ENCODE measurements at places on chromosomes 1 and 21.

DNA sequence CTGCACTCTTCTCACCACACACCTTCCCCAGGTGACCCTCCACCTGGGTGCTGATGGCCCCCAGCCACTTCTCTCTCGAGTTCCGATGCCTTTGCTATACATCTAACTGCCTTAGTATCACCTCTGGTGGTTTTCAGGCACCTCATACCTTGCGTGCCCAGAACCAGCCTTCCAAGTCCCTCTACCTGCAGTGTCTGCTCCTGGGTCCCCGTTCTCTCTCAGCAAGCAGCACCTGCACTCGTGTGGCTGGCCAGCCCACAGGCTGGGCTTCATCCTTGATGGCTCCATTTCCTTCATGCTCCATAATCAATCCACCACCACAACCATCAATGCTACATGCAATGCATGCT lies 49.2 kb upstream of the EDN2 start:
- no peak for DNase-seq

DNA sequence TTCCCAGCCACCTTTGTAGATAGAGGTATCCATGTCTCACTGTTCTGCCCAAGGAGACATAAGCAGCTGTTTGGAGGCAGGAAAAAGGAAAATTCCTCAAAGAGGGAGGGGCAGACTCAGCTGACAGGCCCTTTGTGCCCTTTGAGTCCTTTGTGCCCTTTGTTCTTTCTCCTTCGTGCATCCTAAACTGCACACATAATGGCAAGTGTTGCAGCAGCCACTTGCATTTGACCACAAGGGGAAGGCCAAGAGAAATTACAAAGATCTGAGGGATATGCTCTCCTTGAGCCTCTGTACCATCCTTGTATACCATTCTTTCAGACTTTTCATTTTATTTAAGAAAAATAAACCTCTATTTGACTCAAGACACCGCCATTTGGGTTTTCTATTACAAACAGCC lies 71.8 kb upstream of the PKN2 start:
- no peak for DNase-seq

GRCh38 chr1:95496307-95496706 lies 262.3 kb downstream of the RWDD3 start:
- no peak for DNase-seq

GRCh38 chr1:158943059-158943458 lies 11.7 kb downstream of the PYHIN1 start:
- DNase-seq: no peak

DNA sequence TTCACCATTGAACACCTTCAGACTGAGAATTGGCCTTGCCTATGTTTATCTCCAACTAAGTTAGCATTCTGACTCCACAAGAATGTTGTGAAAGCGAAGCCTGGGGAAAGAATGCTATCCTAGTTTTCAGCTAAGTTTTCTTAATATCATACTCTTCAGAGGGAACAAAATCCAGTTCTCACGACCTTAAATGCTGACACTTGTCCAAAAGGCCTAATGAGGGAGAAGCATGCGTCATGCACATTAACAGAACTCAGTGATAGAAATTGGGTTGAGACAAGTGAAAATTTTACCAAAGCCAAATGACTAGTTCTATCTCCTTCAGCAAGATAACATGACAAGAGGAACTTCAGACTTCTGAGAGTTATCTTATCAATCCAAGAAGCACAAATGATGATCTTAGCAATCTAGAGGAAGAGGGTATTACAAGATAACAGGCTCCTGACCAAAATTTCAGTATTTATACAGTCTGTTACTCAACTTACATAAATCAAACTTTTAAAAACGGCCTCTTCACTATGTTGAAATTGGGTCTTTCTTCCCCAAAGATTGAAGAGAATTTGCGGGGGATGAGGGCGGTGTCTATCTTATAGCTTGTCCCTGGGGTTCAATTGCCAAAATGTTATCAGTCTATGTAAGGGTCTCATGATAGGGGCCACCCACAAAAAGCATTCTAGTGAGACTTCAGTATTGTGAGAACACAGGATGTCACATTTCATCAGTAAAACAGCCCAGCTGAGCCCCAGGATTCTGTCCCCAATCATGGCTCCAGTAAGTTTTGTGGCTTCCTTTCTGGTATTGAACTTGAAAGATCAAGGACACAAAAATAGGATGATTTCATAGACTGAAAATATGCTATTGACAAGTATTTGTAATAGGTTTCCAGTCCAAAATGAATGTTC lies 26.5 kb upstream of the SLC45A3 start:
- no peak for DNase-seq

DNA sequence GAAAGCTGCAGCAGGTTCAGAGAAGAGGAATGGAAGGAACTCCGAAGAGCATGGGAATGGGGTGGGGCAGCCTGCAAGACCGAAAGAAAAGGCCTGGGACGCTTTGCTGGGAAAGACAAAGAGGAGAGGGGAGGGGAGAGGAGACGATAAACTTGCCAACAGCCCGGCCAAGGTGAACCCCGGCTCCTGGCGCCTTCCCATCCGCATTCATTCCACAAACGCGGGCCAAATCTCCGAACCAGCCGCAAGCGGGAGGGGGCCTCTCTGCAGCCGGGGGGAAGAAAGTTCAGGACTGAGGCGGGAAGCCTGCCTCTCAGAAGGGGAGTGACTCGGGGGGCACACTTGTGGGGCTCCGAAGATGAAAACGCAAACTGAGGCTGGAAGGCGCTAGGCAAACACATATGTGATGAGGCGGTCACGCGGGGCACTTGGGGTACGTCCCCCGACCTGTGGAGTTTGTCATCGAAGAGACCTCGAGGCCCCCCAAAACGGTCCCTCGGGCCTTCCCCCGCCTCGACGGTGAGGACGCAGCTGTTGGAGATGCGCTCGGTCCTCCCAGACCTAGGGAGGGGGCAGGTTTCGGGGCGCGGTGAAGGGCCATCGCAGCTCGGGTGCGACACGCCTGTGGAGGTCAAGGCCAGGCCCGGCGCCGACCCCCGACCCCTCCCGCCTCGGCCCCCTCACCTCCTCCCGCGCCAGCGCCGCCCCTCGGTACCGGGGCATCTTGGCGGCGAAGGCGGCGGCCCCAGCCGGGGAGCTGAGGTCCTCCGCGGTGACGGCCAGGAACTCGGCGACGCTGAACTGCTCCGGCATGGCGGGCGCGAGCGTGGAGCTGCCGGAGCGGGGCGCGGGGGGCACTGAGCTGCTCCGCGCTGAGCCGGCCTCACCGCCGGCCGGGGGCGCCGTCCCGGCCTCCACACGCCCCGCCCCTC lies at the start of gene ASAP3:
Gene ASAP3, minus strand, starts transcription at position 859 of the 932 bp plus-strand sequence. Its CDS starts 46 bp downstream, at position 813.
- no peak for DNase-seq

DNA sequence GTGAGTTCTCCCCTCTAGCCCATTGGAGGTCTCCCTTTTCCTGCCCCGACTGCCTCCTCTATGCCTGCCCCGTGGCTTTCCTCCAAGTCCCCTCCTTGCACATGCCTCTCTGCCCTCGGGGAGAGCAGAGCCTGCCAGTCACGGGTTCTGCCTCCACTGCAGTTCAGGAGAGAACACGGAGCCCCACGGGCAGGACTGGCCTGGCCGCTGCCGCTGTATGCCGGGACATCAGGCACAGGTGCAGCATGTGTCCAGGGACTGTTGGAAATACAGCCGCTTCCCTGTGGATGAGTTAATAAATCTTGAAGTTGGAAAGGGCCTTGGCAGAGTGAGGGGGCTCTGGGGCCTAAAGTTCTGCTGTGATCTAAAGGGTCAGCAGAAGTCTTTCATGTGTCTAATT lies 676.6 kb downstream of the MATN1 start:
- no peak for DNase-seq

Measured in cortex of kidney (tissue), 1 donor.